ENCODE measurements at places on chromosomes 5 and 9.

GRCh38 chr9:87157366-87158031 lies 210.2 kb upstream of the GAS1 start:
- DNase-seq, result no peak

GRCh38 chr5:21181609-21182125 lies 1193.7 kb upstream of the CDH18 start:
- DNase-seq, result no peak

- DNase-seq, result no peak
Observed at GRCh38 chr5:40599676-40600075, 80.0 kb upstream of the PTGER4 start.

DNA sequence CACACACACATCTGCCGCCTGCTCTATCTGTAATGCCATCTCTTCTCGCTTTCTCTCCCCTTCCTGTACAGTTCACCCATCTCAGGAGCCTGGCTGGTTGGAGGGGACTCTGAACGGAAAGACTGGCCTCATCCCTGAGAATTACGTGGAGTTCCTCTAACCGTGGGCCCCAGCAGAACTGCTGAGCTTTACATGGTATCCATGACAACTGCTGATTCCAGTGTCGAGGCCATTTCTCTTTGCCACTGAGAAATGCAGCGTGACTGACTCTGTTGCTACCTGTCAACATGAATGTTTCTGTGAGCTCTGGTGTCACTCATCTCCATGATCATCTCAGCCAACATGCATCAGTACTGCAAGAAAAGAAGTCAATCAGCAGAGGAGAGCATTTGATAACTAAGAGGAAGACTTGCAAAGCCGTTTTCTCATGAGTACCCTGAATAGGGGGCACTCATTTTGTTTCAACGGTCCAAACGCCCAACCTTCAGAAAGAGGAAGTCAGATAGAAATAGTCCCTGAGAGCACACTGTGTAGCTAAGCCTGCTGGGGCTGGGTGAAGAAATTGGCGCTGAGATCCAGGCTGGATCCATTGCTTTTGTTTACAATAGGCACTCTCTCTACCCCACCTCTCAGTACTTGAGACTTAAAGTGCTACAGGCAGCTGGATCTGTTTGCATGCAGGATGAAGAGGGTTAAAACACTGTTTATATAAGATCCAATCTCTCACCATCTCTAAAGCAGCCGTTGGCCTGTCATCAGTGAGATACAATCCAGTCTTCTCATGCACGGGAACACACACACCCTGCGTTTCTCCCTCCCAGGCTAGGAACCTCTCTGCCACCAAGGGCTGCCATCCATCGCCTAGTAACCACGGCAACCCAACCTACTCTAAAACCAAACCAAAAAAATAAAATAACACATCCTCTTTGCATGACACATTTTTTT lies 180.9 kb downstream of the NR3C1 start:
- no peak for DNase-seq

DNA sequence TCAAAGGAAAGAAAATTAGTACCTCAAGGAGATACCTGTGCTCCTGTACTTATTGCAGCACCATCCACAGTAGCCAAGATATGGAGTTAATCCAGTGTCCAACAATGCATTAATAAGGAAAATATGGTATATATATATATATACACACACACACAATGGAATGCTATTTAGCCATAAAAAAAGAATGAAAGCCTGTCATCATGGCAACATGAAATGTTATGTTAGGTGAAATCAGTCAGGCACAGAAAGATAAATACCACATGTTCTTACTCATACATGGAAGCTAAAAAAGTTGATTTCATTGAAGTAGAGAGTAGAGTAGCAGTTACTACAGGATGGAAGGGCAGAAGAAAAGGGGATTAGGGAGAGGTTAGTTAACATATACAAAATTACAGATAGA lies 601.5 kb downstream of the ANXA1 start:
- DNase-seq, result no peak

DNA sequence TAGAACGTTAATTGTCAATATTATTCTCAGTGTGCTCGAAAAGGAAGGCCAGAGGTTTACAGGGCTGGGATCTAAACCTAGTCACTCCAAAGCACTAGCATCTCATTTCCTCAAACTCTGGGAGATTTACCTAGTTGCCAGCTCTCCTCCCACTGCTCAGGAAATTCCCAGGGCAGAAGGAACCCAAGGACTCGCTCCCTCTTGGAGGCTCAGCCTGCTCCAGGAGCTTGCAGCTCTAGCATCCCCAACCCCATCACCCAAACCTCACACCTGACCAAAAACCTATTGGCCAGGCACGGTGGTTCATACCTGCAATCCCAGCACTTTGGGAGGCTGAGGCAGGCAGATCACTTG lies 26.0 kb downstream of the SERINC5 start:
- no peak for DNase-seq

DNA sequence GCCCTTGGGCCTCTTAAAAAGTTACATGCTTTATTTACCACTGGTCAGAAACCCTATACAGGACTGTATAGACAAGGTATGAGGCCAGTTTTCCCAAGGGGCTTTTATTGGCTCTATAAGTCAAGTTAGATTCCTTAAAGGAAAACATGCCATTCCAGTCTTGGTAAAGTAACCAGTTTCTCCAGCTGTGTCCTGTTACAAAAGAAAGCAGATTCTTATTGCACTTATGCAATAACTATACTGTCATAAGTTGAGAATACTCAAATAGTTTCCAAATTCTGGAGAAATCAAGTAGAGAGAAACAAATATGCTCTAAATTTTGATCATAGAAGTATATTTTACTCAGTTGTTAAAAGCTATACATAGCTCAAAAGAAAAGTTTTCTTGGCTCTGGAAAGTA lies 47.2 kb downstream of the PTGS1 start:
- no peak for DNase-seq

GRCh38 chr5:54146916-54147315 lies 163.5 kb downstream of the ARL15 start:
- DNase-seq, result no peak

- no peak for DNase-seq
Observed at GRCh38 chr5:107063511-107063910, 607.2 kb downstream of the EFNA5 start.

DNA sequence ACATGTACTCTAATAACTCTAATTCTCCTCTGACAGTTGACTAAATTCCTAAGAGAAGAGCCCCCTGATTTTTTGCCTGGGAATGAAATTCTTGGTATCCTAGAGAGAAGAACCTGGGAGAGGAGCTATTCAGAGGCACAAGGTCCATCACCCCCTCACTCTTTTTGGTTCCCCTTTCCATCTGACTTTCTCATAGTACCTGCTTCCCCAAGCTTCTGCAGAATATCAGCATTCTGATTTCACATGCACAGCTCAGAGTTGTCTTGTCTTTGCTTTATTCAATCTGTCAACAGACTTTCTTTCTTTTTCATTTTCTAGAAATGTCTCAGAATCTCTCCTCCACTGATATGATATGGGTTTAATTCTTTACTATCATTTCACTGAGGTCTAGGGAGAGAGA lies 141.5 kb upstream of the FBXL17 start:
- DNase-seq, result no peak

- DNase-seq, result no peak
Observed at GRCh38 chr5:96148376-96148775, 186.7 kb upstream of the ELL2 start.

DNA sequence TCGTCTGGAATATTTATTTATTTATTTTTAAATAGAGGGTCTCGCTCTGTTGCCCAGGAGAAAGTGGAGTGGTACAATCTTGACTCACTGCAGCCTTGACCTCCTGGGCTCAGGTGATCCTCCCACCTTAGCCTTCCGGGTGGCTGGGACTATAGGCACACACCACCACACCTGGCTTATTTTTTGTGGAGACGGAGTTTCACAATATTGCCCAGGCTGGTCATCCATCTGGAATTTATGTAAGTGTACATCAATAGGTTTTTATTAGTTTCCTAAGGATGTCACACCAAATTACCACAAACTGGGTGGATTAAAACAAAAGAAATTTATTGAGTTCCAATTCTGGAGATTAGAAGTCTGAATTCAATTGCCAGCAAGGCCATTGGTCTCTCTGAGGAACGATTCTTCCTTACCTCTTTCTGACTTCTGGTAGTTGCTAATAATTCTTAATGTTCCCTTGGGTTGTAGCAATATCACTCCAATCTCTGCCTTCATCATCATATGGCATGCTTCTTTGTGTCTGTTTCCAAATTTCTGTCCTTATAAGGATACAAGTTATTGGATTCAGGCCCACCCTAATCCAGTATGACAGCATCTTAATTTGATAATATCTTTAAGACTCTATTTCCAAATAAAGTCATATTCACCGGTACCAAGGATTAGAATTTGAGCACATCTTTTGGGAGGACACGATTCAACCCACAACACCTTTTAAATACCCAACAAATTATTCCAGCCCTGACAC lies 16.3 kb upstream of the RAD23B start:
- DNase-seq, result no peak

GRCh38 chr9:1726993-1727759 lies 288.0 kb upstream of the SMARCA2 start:
- DNase-seq, result no peak

DNA sequence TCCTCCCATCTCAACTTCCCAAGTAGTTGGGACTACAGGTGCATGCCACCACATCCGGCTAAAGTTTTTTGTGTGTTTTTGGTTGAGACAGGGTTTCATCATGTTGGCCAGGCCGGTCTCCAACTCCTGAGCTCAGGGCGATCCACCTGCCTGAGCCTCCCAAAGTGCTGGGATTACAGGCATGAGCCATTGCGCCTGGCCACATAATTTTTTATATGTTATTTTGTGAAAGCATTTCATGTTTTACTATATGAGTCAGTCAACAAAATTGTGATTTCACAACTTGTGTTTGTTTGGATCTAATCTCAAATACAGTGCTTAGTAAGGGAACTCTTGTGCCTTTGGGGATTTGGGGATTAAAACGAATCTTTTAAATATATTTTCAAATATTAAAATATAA lies 20.0 kb upstream of the FAM120AOS start:
- no peak for DNase-seq

DNA sequence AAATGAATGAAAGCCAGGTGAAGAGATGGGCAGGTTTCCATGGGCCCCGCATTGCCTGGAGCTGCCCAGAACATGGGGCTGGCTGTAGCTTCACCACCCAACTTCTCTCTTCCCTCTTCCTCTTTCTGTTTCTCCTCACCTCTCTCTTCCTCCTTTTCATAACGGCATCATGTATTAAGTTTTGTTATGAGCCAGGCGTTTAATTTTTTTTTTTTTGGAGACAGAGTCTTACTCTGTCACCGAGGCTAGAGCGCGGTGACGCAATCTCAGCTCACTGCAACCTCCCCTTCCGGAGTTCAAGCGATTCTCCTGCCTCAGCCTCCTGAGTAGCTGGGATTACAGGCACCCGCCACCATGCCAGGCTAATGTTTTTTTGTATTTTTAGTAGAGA lies 13.0 kb upstream of the SPINK4 start:
- DNase-seq, result no peak
